ENCODE measurements at places on chromosomes 7 and 10. TPM values are rescaled to one million over a fixed set of nuclear protein-coding genes. Genes with fewer than 3 reads are reported as not detected.

GRCh38 chr10:6200734-6201515 is 1.8 kb upstream of the PFKFB3 start:
- H3K27ac ChIP-seq = peak overlapping the region; percentile 1
- DNase-seq = peak; percentile 84

DNA sequence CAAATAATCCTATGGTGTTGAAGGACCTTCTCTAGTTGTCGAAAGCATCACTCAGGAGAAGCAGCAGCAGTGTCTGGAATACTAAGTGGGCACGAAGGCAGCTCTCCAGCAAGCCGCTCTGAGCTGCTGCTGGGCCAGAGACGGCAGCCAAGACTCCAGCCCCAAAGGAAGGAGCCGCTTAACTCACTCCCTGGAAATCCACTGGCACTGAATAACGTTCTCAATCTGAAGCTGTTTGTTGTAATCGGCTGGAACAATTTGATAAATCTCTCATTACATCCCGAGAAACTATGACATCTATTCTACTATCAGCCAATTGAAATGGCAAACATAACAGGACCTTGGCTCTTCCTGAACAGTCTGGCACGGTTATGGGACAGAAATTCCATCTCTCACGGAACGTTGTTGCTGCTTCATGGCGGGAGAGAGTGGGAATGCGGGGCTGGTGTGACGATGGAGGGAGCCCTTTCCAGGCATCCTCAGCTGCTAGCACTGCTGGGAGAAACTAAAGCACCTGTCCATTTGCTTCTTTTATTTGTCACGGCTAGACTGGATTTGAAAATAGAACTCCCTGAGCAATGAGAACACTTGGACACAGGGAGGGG is 331.5 kb upstream of the RNF32 start:
- H3K4me3 ChIP-seq = no peak overlapping the region
- no peaks in the 10 kb centered on the region for H3K27me3 ChIP-seq
- no peaks in the 10 kb centered on the region for H3K36me3 ChIP-seq
- H3K27ac ChIP-seq = no peak overlapping the region

DNA sequence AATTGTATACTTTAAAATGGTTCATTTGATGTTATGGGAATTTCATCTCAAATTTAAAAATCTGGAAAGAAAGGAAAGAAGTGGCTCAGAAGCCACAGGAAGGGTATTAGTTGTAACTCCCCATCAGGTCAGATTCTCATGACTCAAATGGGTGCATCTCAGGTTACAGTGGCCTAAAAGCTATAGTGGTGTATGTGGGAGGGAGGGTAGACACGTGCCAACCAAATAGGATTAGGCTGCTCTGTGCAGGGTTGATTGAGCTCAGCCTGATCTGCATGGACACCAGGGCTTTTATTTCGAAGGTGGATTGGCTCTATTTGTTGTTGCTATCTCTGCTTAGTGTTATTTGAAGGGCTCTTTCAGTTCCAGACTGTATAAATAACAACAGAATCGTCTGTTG is 121.5 kb upstream of the PRR15 start:
- DNase-seq = no peak
- H3K4me1 ChIP-seq = no peaks in the 10 kb centered on the region
- H3K4me3 ChIP-seq = no peak overlapping the region
- H3K27me3 ChIP-seq = no peaks in the 10 kb centered on the region
- no peaks in the 10 kb centered on the region for H3K36me3 ChIP-seq

GRCh38 chr10:128125416-128125943 is 743 bp downstream of the MKI67 start:
- peak overlapping the region; percentile 45 for H3K4me3 ChIP-seq
- no peak overlapping the region for H3K27ac ChIP-seq
- no peak for DNase-seq
- H3K27me3 ChIP-seq = no peaks in the 10 kb centered on the region
- no peaks in the 10 kb centered on the region for H3K4me1 ChIP-seq

DNA sequence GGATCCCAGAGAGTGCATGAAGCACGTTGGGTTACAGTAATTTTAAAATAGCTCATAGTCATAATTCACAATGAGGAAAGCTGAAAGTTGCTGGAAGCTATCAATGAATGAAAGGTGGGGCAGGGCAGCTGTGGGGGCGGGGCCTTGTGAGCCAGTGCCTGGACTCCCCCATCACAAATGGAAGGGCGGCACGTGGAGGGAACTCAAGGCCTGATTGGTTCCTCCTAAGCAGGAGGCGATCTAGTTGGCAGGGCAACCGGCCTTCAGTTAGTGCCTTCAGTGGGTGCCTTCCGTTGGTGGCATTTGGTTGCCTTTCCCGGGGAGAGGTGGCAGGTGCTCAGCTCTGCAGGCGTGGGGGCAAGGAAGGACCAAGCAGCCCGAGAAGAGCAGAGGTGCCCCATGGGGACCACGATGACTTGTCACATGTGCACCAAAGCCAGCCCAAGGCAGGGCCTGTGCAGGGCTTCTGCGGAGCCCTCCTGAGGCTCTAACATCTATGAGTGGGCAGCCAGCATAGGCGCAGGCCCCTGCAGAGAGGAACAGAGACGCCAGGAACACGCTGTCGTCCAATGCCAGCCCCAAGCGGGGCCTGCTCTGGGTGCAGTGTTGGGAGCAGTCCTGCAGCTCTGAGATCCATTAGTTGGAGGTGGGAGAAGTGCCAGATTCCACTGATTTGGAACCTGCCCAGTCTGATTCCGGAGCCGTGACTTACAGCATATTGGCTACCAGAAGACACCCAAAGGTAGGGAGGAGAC is 59.8 kb upstream of the PDSS1 start:
- no peaks in the 10 kb centered on the region for H3K4me1 ChIP-seq
- H3K4me3 ChIP-seq = no peak overlapping the region
- no peak for DNase-seq
- H3K36me3 ChIP-seq = no peaks in the 10 kb centered on the region
- H3K27ac ChIP-seq = no peak overlapping the region
- no peaks in the 10 kb centered on the region for H3K27me3 ChIP-seq

DNA sequence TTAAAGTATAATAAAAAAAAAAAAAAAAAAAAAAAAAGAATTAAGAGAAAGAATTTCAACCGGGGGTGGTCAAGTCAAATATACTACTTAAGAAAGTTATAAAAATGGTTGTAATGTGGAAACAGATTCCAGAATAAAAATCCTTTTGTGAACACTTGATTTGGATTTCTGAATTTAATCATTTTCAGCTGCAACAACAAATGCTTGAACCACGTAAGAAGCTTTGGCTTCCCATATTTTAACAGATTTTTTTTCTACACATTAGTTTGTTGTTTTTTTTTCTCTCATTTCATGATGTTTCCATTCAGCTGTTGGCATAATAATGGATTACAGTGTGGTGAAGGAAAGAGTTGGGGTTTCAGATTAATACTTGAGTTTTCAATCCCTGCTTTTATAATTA is 137.3 kb upstream of the AGR3 start:
- H3K27ac ChIP-seq = no peak overlapping the region
- no peaks in the 10 kb centered on the region for H3K4me1 ChIP-seq
- DNase-seq = no peak
- no peaks in the 10 kb centered on the region for H3K36me3 ChIP-seq
- no peaks in the 10 kb centered on the region for H3K27me3 ChIP-seq

- H3K27me3 ChIP-seq = no peaks in the 10 kb centered on the region
- DNase-seq = no peak
- no peaks in the 10 kb centered on the region for H3K36me3 ChIP-seq
These were observed 18.5 kb upstream of the FXYD4 start for GRCh38 chr10:43352951-43353350.

GRCh38 chr10:131210181-131210580 is 101.3 kb downstream of the TCERG1L start:
- H3K27me3 ChIP-seq = no peaks in the 10 kb centered on the region
- no peak overlapping the region for H3K4me3 ChIP-seq
- no peak for DNase-seq
- H3K36me3 ChIP-seq = no peaks in the 10 kb centered on the region
- H3K27ac ChIP-seq = no peak overlapping the region

Gene GOLGA7B
- 0.36 TPM for total RNA-seq

Gene ZPBP
- total RNA-seq = not detected

Measured in aorta (tissue), 5 donors.